ENCODE measurements at places on chromosomes 2 and 18.

GRCh38 chr2:66594001-66594400 is 159.1 kb downstream of the MEIS1 start:
- no peak for DNase-seq

- no peak for DNase-seq
Observed at GRCh38 chr2:159855143-159855542, 57.1 kb upstream of the CD302 start.

DNA sequence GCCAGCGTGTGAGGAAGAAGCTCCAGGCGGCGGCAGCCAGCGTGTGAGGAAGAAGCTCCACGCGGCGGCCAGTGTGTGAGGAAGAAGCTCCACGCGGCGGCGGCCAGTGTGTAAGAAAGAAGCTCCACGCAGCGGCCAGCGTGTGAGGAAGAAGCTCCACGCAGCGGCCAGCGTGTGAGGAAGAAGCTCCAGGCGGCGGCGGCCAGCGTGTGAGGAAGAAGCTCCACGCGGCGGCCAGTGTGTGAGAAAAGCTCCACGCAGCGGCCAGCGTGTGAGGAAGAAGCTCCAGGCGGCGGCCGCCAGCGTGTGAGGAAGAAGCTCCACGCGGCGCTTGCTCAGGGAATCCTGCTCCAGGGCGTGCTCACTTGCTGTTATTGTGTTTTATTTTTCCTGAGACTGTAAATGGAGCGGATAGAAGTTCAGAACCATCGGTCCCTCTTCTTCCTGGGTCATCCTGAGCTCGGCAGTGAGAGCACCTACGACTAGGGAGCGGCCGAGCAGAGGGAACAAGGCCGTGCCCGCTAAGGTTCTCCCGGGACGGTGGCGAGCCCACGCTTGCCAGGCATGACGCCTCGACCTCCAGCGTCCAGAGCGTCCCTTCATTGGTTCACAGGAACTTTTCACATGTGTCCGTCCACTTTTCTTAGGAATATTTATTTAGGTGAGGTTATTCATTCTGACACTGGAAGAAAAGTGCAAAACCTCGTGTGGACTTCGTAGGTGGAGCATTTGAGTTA is 94.2 kb downstream of the TMEM18 start:
- DNase-seq, result no peak

GRCh38 chr2:197191940-197192322 is 118.6 kb downstream of the ANKRD44 start:
- DNase-seq, result no peak

GRCh38 chr18:29488617-29489016 is 1311.7 kb upstream of the CDH2 start:
- no peak for DNase-seq

- no peak for DNase-seq
Observed at GRCh38 chr2:41431756-41432155, 616.1 kb upstream of the PKDCC start.

All from T1000 (cell line).